Hippocampal formation (tissue), 2 donors: ENCODE measurements at places on chromosomes 7 and 10.

GRCh38 chr7:30815951-30816644 is 44.9 kb downstream of the MINDY4 start:
- no peak for DNase-seq

GRCh38 chr10:104049504-104050250 is 36.0 kb downstream of the COL17A1 start:
- DNase-seq = no peak

GRCh38 chr7:124201768-124202349 is 169.0 kb upstream of the TMEM229A start:
- DNase-seq = no peak

DNA sequence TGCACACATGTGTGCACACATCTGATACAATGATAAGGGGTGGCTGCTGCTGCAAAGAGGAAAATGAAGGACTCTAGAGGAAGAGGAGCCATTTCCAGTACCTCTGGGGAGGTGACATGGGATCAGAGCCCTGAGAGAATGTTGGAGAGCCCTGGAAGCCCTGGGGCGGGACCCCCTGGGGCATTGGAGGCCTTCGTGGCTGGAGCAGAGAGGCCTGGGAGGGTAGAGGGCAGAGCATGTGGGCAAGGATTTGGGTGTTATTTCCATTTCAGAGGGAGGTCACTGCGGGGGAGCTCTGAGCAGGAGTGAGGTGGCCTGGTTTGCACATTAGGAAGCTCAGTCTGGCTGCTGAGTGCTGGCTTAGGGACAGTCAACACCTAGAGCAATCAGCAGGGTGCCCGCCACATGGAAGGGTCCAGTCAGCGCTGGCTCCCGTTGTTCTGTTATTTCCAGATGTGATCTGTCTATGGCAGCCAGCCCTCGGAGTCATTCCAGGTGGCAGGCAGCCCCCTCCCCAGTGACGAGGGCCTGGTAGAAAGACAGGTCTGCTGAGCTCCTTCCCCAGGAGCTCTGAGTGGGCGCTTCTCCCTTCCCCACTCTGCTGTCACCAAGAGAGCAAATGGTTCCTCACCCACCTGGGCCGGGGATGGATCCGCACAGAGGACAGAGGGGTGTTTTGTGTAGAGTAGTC is 24.1 kb upstream of the BTBD16 start:
- DNase-seq = no peak

- DNase-seq = no peak
These were observed 19.7 kb downstream of the SUFU start for GRCh38 chr10:102523250-102524029.

DNA sequence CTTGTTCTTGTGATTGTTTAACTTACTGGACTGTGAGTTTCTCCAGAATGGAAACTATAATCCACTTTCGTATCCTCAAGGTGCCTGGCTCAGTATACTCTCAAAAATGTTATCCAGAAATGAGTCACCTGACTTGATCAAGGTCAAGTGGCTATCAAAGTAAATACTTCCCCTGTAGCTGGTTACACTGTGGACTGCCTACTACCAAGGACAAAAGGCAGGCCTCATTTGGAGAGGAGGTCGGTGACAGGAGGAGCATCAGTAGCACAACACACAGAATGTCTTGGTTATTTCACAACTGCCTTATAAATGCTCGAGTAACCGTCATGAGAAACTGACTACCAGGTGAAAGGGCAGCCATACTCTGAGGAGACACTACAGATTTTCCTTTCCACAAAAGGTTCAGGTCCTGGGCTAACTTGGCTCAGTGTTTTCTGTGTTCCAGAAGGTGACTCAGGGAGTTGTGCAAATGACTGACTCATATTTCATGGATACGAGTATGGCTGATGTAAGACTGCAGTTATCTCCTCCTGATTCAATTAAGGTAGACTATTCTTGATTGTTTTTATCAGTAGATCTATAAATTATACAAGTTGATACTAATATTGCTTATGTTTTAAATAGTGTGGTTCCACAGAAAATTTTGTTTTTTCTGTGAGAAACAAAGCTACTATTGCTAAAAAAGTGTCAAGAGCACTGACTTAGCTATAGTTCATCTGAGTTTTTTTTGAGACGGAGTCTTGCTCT is 4.2 kb upstream of the CCNY start:
- DNase-seq = no peak

GRCh38 chr7:123060446-123060845 is 64.9 kb upstream of the TAS2R16 start:
- no peak for DNase-seq

DNA sequence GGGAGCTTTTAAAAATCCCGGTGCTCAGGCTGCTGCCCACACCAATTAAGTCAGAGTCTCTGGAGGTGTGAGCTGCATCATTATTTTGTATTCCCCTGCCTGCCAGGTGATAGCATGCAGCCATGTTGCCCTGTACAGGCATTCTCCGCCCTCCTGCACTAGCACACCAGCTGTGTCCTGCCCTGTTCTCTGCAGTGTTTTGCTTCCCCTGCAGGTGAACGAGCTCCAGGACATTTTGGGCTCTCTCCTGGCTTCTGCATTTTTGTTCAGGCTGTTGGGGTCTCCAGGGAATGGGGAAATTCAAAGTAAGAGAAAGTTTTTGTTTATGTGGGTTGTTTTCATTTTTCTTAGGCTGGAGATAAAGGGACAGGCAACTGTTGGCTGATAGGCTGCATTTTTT is 271.0 kb upstream of the COBL start:
- no peak for DNase-seq

DNA sequence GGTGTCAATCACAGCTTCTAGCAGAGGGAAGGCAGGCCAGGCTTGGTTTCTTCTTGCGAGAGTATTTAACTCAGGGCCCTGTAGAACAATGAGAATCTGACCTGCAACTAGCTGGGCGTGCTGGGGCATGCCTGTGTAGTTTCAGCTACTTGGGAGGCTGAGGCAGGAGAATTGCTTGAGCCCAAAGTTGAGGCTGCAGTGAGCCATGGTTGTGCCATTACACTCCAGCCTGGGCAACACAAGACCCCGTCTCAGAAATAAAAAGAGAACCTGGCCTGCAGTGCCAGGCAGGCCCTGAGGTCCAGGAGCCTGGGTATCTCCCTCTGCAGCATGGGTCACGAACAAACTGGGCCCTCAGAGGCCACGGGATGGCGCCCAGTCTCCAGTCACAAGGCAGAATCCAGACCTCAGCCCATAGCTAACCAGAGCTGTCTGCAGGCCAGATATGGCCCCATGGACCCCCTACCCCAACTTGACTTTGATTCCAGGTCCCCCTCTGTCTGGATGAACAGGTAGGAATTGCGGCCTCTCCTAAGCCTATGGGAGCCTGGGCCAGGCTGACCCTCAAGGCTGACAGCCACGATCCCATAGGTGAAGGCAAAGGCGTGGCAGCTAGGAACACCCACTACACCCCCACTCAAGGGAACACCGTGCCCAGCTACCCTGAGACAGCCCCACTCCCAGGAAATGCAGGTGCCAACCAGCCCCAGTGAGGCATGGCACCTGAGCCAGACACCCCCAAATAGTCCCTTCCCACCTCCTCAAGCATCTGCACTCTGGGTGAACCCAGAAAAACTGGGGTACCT is 102.7 kb upstream of the TNRC18 start:
- DNase-seq = no peak

- no peak for DNase-seq
These were observed 10.7 kb upstream of the COBL start for GRCh38 chr7:51327287-51327717.

- DNase-seq = no peak
These were observed 4.1 kb downstream of the PRSS2 start for GRCh38 chr7:142774826-142775225.

- no peak for DNase-seq
These were observed 143.8 kb downstream of the TEX36 start for GRCh38 chr10:125538947-125539731.

GRCh38 chr10:24465124-24465874 is 256.4 kb downstream of the KIAA1217 start:
- DNase-seq = no peak

GRCh38 chr10:132167976-132168375 is 18.8 kb upstream of the DPYSL4 start:
- no peak for DNase-seq

DNA sequence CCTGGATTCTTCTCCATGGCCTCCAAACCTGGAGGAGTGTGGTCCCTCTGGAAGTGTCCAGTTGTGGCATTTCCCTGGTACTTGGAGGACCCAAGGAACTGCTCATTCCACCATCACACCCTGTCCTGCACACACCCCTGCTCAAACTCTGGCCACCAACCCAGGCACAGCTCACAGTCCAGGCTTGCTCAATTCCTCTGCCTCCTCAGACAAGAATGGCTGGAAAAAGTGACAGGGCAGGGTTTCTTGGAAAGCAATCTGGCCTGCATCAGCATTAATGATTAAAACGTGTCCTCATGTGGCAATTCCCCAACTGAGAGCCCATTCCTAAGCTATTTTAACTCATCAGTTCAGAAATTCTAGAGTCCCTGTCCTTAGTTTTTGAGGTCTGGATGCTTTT is 17.2 kb upstream of the TPST1 start:
- DNase-seq = no peak

- DNase-seq = no peak
These were observed 13.0 kb downstream of the OR9A2 start for GRCh38 chr7:143013893-143014292.

DNA sequence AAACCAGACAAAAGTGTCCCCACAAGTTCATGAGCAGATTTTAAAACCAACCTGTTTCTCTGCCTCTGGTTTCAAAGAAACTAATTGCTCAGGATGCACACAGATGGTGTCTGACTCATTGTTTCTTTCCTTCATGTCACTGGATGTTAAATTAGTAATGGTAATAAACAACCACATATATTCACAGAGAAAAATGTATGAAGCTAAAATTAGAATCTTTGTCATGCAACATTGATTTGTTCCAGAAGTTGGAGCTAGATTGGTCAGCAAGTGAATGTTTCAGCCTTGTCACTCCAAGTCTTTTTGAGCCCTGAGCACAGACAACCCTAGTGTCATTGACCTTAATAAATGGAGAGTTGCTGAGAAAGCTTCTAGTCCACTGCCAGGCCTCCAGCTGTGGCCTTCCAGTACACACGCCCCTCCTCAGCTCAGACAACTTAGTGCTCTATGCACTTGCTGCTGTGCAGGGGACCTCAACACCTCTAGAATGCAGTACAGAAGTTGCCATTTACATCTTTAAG is 175.9 kb downstream of the CCDC71L start:
- no peak for DNase-seq

GRCh38 chr7:8056439-8056838 is 87.8 kb downstream of the GLCCI1 start:
- DNase-seq = no peak

DNA sequence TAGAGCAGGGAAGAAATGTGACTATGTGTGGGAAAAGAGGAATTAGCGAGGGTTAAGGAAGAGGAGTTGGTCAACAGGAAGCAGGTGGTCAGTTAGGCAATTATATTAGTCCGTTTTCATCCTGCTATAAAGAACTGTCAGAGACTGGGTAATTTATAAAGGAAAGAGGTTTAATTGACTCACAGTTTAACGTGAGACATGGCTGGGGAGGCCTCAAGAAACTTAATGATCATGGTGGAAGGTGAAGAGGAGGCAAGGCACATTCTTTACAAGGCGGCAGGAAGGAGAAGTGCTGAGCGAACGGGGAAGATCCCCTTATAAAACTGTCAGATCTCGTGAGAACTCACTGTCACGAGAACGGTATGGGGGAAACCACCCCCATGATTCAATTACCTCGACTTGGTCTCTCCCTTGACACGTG is 35.0 kb downstream of the RAMP3 start:
- no peak for DNase-seq

DNA sequence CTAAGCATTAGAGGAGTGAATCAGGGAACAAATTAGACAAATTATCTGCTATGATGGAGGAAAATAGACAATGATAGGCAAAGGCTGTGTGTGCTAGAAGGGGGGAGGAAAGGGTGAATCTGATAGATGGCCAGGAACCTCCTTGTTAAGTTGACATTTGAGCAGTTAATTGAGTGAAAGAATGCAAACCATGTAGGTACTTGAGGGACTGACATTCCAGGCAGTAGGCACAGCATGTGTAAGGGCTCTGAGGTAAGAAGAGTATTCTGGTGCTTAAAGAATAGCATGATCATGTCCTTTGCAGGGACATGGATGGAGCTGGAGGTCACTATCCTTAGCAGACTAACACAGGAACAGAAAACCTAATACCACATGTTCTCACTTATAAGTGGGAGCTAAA is 48.6 kb upstream of the TES start:
- DNase-seq = no peak

GRCh38 chr10:118504467-118505205 is 90.8 kb downstream of the PRLHR start:
- DNase-seq = no peak

DNA sequence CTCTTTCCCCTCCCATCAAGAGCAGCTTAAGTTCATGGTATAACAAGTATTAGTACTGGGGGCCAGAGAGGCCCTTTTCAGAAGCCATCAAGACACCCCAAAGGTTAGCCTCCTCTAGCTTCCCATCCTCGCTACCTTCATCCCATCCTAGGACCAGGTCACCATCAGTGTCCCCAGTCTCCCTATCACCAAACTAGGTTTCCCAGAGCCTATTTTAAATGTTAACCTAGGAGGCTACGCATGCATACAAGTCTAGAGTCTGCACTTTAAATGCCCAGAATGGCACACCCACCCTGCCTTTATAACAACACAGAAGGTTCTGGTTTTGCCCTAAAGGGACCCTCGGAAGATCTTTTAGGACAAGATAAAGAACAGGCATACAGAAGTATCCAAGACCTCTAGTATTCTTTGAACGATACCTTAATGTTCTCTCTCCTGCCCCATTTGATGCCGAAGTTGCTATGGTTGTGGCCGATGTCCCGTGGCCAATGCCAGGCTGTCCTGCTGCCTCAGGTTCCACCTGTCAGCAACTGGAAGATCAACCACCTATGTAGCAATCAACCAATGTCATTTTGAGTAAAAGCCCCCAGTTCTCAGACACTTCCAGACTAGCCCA is 2.2 kb downstream of the GPRIN2 start:
- no peak for DNase-seq

- no peak for DNase-seq
These were observed 457 bp downstream of the PLOD3 start for GRCh38 chr7:101216860-101217387.

- DNase-seq = no peak
These were observed 534.2 kb upstream of the C7orf33 start for GRCh38 chr7:148056406-148056805.

DNA sequence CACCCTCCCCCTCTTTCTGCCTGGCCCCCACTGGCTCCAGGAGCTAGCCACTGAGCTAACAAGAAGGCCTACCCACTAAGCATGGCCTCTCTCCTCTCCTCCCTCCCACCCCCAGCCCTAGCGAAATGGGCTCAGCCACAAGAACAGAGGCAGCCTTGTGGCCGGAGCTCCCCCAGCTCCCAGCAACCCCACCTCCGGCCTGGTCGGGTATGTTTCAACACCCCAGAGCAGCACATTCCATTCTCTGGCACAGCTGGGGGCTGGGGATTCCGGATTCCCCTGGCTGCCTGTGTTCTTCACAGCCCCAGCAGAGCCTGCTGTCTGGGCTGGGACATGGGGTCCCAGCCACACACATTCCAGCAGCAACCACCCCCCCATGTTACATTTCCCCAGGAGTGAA is 9.0 kb downstream of the SFRP5 start:
- no peak for DNase-seq

- no peak for DNase-seq
These were observed 79.5 kb upstream of the SEMA3A start for GRCh38 chr7:84274029-84274638.
